ENCODE measurements at places on chromosomes 3 and 15.

GRCh38 chr3:28316226-28316625 lies 32.3 kb upstream of the ZCWPW2 start:
- no peak for DNase-seq

DNA sequence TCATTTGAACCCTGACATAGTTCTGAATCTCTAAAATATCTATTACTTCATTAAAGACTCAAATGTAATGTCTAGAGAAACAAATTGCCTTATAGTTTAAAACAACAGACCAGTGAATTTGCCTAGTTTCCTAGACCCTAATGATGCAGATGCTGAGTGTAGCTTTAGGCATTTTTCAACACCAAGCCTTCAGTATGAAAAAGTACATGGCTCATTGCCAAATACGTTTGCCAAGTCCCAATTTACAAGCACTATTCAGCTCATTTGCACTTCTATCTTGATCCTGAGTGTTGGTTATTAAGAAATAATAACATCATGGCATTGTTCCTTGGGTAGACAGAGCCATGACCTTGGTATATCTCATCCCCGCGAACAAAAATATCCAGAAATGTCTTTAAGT lies 46.8 kb downstream of the EOMES start:
- DNase-seq: no peak

DNA sequence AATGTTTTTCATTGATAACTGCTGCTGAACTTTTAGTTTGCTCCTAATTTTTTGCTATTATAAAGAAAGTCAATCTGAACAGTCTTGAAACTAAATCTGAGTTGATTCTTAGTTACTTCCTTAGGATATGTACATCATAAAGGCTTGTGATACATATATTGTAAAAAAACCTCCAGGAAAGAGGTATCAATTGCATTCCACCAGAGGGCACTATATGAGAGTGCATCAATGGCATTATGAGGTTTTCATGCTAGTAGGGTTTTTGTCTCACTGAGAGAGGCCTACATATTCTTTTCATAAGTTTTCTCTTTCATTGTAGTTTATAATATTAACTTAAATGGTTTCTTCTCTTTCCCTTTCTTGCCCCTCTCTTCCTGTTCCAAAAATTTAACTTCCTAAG lies 46.9 kb downstream of the PIK3R4 start:
- DNase-seq: peak; percentile 23

- DNase-seq: no peak
Measured at GRCh38 chr3:152745646-152746045, 89.3 kb upstream of the P2RY1 start.

DNA sequence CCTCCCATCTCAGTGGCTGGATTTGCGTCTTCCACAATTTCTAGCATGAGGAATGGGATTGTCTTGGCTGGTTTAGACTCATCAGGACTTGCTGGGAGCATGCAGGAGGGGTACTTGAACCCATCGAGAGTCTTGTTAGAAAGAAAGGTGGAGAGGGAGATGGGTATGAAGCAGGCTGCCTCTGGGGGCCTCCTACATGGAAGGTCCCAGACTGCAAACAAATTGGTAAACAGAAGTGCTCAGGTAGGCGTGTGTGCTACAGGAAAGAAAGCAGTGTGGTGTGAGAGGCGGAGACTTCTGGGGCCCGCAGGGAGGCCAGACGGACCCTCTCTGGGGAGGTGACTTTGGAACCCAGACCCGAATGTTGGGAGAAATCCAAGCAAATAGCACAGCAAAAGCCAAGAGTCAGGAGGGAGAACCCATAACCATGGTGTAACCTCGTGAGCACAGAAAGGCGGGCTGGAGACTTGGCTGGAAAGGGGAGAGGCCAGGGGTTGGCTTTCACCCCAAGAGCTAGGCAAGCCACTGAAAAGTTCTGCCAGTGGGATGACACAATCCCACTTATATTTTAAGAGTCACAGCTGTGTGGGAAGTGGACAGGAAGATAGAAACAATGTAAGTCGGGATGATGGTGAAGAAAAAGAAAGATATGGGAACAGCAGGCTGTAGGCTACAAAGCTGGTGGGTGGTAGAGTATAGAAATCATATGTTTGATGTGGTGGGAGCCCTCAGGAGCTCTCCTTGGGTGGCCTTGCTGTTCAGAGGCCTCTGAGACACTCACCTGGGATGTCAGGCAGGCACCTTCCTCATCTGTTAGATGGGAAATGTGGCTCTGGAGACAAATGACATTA lies 130.1 kb upstream of the PRR20G start:
- DNase-seq: no peak

DNA sequence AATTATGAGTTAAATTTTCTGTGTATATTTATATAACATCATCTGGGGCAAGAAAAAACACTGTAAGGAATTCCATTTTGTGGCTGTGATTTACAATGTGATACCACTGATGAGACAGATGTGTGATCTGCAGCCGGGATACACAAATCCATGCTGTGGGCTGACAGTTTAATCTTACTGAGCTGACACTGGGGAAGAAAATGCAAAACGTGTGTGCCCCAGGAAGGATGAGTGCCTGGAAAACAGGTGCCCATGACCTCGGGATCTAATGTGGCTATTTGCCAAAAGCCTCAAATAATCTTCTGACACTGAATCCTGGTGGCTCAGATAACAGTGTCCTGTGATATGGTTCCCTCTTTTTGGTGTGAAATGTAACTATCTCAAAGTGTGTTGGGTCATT lies 10.5 kb downstream of the MYRIP start:
- DNase-seq: no peak

- no peak for DNase-seq
Measured at GRCh38 chr3:126570103-126570541, 11.4 kb upstream of the C3orf22 start.

- no peak for DNase-seq
Measured at GRCh38 chr3:137325170-137325569, 367.4 kb downstream of the IL20RB start.

GRCh38 chr3:143002727-143003126 lies 1.4 kb downstream of the U2SURP start:
- DNase-seq: no peak

- DNase-seq: no peak
Measured at GRCh38 chr15:27583651-27584050, 515.5 kb downstream of the OCA2 start.

GRCh38 chr3:73292220-73292619 lies 230.8 kb downstream of the EBLN2 start:
- no peak for DNase-seq

DNA sequence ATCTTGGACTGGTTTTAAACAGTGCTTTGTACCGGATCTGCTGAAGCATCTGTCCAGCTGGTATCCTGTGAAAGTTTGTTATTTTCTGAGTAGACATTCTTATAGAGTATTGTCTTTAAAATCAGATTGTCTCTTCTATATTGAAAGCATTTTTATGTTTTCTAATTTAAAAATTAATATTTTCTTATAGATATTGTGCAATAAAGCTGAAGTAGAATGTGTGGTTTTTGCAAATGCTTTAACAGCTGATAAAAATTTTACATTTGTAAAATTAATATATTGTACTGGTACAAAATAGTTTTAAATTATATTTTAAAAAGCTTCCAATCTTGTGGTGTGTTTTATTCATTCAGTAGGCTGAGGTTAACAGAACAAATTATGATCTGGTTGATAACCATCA lies 31.9 kb downstream of the SGO1 start:
- no peak for DNase-seq

GRCh38 chr3:52120556-52121463 lies 33.4 kb downstream of the POC1A start:
- no peak for DNase-seq

- DNase-seq: no peak
Measured at GRCh38 chr3:6088433-6088832, 772.5 kb upstream of the GRM7 start.

DNA sequence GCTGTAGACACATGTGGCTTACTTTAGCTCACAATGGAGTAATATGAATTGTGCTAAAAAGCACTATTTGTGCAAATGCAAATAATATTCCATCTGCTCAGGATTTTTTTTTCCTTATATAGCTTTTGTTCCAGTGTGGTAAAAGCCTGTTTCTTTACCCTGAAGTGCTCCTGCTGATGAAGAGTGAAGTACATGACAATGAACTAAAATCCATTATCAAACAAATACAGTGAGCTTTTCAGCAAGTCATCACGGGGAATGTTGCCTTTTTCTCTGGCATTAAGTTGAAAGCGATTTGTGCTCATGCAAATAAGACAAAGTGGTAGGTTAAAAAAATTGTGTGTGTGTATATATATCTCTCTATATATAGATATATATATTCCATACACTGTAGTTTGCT lies 28.6 kb upstream of the CCDC39 start:
- DNase-seq: no peak

- peak; percentile 48 for DNase-seq
Measured at GRCh38 chr3:160163229-160163878, 61.9 kb upstream of the C3orf80 start.

GRCh38 chr3:153291059-153291685 lies 129.1 kb downstream of the RAP2B start:
- DNase-seq: no peak

GRCh38 chr15:74275957-74276356 lies 39.8 kb downstream of the CCDC33 start:
- DNase-seq: no peak

GRCh38 chr15:54462511-54462913 lies 484.3 kb downstream of the UNC13C start:
- no peak for DNase-seq

GRCh38 chr3:153370680-153371079 lies 208.7 kb downstream of the RAP2B start:
- no peak for DNase-seq

GRCh38 chr3:132593241-132593946 lies 3.7 kb upstream of the ACKR4 start:
- DNase-seq: no peak

GRCh38 chr15:98651581-98652220 lies 3.4 kb downstream of the IGF1R start:
- no peak for DNase-seq

DNA sequence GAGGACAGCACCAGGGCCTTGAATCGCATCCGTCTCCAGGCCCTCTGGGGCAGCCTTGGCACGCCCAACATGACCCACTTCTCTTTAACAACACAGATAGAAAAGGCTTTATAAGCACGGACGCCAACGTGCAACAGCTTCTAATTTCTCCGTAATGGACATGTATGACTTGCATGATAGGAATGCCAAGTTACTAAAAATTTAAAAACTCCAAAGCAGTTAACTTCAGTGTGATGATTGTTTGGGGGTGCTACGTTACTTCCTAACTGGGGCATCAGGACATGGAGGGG lies 30.9 kb upstream of the SNRPA1 start:
- DNase-seq: no peak

- no peak for DNase-seq
Measured at GRCh38 chr3:165347526-165347925, 151.3 kb upstream of the SLITRK3 start.

DNA sequence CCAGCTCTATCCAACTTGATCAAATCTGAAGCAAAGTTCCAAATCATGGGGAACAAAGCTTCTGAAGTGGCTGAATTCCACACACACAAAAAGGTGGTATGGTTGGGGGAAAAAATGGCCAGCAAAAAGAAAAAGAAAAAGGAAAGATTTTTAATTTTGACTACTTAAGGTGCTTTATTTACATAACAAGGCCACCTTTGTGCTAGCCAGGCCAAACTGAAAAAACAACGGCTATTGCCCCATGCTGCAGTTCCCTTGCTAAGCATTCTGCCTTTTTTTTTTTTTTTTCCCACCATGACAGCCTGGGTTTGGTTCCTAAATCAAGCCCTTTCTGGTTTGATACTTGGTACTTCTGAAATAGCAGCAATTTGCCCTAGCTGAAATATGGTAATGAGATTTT lies 66.5 kb upstream of the DAZL start:
- DNase-seq: no peak

- DNase-seq: no peak
Measured at GRCh38 chr3:100825574-100825973, 116.3 kb downstream of the TFG start.

GRCh38 chr3:186259612-186260383 lies 102.2 kb downstream of the DGKG start:
- peak; percentile 66 for DNase-seq

- DNase-seq: no peak
Measured at GRCh38 chr3:148790370-148790769, 37.2 kb upstream of the CPB1 start.

DNA sequence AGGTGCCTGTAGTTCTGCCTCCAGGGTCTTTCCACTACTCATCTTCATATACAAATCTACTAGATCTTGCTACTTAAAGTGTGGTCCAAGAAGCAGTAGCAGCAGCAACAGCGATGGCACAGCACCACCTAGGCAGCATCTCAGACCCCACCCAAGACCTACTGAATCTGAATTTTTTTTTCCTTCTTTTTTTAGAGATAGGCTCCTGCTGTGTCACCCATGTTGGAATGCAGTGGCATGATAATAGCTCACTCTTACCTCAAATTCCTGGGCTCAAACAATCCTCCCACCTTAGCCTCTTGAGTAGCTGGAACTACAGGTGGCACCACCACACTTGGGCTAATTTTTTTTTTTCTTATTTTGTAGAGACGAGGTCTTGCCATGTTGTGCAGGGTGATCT lies 346.7 kb upstream of the TGFBR2 start:
- no peak for DNase-seq

DNA sequence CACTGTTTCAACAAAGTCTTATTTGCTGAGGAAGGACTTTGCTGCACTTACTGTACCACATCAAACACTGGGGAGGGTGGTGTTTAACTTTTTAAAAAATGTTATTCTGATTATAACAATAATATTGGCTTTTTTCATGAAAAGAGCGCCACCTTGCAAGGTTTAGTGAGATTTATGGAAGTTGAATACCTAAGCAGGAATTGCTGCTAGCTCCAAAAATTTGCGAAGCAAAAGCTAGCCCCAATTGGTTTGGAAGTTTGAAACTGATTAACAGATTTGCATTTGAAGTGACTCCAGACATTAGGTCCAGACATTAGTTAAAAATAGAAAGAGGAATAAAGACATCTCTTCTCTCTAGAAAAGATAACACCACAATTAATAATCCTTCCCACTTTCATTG lies 6.7 kb downstream of the ZIC1 start:
- no peak for DNase-seq

DNA sequence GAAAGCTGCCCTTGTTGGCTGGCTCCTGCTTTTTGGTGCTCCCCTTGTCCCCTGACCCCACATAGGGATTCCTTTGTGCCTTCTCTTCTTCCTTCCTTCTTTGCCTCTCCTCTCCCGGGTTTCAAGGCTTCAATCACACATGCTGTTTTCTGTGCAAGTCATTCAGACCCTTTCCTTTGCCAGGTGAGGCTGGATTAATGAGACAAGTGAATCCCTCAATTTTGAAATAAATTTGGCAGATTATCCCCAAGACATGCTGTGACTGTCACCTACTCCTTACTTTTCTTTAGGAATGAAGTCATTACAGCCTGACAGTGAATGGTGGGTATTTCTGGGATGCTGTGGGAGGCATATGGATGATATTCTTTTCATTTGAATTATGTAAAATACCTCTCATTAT lies 259.0 kb upstream of the RGMA start:
- DNase-seq: no peak

DNA sequence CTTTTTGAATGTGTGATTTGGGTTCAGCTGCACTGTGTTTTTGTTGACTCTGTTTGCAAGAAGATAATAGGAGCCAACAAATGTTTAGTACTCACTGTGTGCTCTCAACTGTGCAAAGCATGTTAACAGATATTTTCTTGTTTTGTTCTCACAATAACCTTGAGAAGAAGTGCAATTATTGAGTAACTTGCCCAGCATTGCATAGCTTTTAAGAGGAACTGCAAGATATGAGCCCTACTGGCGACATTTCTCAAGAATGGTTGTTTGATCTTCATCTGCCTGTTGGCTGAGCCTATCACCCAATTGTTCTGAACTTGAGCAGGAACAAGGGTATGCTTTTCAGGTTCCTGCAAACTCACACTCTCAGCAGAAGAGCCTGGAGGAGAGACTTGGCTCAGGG lies 43.4 kb upstream of the AGBL1 start:
- no peak for DNase-seq
